ENCODE measurements at places on chromosomes 1 and 21. TPM values are rescaled to one million over a fixed set of nuclear protein-coding genes. Genes with fewer than 3 reads are reported as not detected.

CAMSAP2 gene
- total RNA-seq: 57.5 TPM

BLZF1 gene
- total RNA-seq: 56.7 TPM

F5 gene
- 0.16 TPM for total RNA-seq

VANGL2 gene
- total RNA-seq: not detected

ETV3 gene
- total RNA-seq: 10.9 TPM

CCDC181 gene
- 3.1 TPM for total RNA-seq

MRAP gene
- total RNA-seq: not detected

GNAT2 gene
- total RNA-seq: 0.18 TPM

IL22RA1 gene
- 0.09 TPM for total RNA-seq

ARHGEF16 gene
- not detected for total RNA-seq

NRAS gene
- total RNA-seq: 80.1 TPM

EPHA2 gene
- 7.8 TPM for total RNA-seq

BSND gene
- total RNA-seq: not detected

LEMD1 gene
- 0.36 TPM for total RNA-seq

TMEM269 gene
- not detected for total RNA-seq

SPRR2G gene
- total RNA-seq: not detected

CD101 gene
- total RNA-seq: 0.09 TPM

KMO gene
- total RNA-seq: not detected

TDRD5 gene
- total RNA-seq: not detected

SHE gene
- 0.49 TPM for total RNA-seq

VCAM1 gene
- total RNA-seq: 24.8 TPM

SH2D5 gene
- 1.6 TPM for total RNA-seq

CLCA1 gene
- total RNA-seq: not detected

OR2T29 gene
- not detected for total RNA-seq

TAL1 gene
- total RNA-seq: 0.08 TPM

OPRD1 gene
- total RNA-seq: not detected

NOS1AP gene
- total RNA-seq: not detected

TCHH gene
- total RNA-seq: 0.09 TPM

CYP4Z1 gene
- not detected for total RNA-seq

CD5L gene
- total RNA-seq: not detected

DRAXIN gene
- total RNA-seq: 2.4 TPM

FAAP20 gene
- 18.5 TPM for total RNA-seq

FCRL1 gene
- total RNA-seq: not detected

DCST1 gene
- total RNA-seq: not detected

CLCC1 gene
- total RNA-seq: 74.1 TPM

CLIC6 gene
- 0.18 TPM for total RNA-seq

FAM43B gene
- 0.90 TPM for total RNA-seq

FNDC10 gene
- 4.5 TPM for total RNA-seq

MYBPH gene
- 0.08 TPM for total RNA-seq

XPR1 gene
- total RNA-seq: 31.8 TPM
